ENCODE measurements at places on chromosomes 7 and 10. TPM values are rescaled to one million over a fixed set of nuclear protein-coding genes. Genes with fewer than 3 reads are reported as not detected.

Gene IRF5
- 27.1 TPM for total RNA-seq

Gene ALOX5
- total RNA-seq = 58.1 TPM

Gene FAM241B
- 7.6 TPM for total RNA-seq

Gene ABCC2
- 2.3 TPM for total RNA-seq

Gene MSMB
- not detected for total RNA-seq

Gene PARP12
- total RNA-seq = 40.2 TPM

Gene RINT1
- 14.2 TPM for total RNA-seq

Gene RPA3
- 33.7 TPM for total RNA-seq

Gene PYROXD2
- 14.1 TPM for total RNA-seq

Gene TACC2
- 81.0 TPM for total RNA-seq

Gene HHEX
- total RNA-seq = 10.0 TPM

Gene GPRIN2
- total RNA-seq = 12.6 TPM

Gene TUBB8
- total RNA-seq = not detected

Gene GPR85
- 0.31 TPM for total RNA-seq

Gene CFAP43
- total RNA-seq = 7.2 TPM

Gene SPDYE2
- total RNA-seq = 0.50 TPM

Gene GIMAP8
- total RNA-seq = 24.3 TPM

Gene STEAP1B
- total RNA-seq = 0.79 TPM

Gene CUZD1
- total RNA-seq = 0.54 TPM

Gene CPA2
- total RNA-seq = not detected

Gene TAS2R3
- 2.7 TPM for total RNA-seq

Gene FANK1
- 13.4 TPM for total RNA-seq

Gene PPP1R3C
- total RNA-seq = 20.3 TPM

Gene PAX2
- total RNA-seq = 102 TPM

Gene FAM131B
- 0.82 TPM for total RNA-seq

Gene C7orf25
- 6.6 TPM for total RNA-seq

Gene AGR2
- total RNA-seq = 164 TPM

Gene KRIT1
- total RNA-seq = 48.7 TPM

Gene UNC5B
- 22.6 TPM for total RNA-seq

Gene MRLN
- not detected for total RNA-seq

Gene CHN2
- total RNA-seq = 22.5 TPM

Gene WEE2
- total RNA-seq = 0.06 TPM

Gene MYOF
- total RNA-seq = 134 TPM

Gene ASNS
- 34.1 TPM for total RNA-seq

Gene CCDC7
- 28.0 TPM for total RNA-seq

Gene MYOZ1
- total RNA-seq = 3.5 TPM

Gene COL13A1
- 5.2 TPM for total RNA-seq

Gene ZDHHC6
- total RNA-seq = 37.5 TPM

Gene LEP
- not detected for total RNA-seq

Gene CYTH3
- 18.5 TPM for total RNA-seq

Gene C1GALT1
- 43.0 TPM for total RNA-seq

Gene CLEC5A
- total RNA-seq = 2.9 TPM

Measured in kidney (tissue), 22 donors.